ENCODE measurements at places on chromosomes 1 and 21. TPM values are rescaled to one million over a fixed set of nuclear protein-coding genes. Genes with fewer than 3 reads are reported as not detected.

The SH2D5 gene
- 0.07 TPM for total RNA-seq

DNA sequence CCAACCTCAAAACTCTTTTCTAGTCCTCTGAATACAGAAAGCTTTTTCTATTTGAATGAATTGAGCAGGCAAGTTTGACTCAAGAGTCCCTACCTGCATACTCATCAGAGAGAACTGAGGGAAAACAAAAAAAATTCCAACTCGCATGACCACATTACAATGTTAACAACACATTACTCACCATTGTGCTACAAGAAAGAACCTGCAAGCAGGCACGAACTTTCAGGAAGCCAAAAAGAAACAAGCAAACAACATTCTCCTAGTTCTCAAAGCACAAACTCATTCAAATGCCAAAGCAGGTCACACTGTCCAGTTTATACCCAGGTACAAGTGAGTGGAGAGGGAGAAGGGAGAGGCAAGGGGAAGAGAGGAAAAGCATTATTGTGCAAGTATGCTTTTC lies 14.6 kb downstream of the OTUD7B start:
- peaks cover 33% of the 10 kb centered on the region for H3K36me3 ChIP-seq
- no peak for DNase-seq
- no peak overlapping the region for H3K4me3 ChIP-seq

DNA sequence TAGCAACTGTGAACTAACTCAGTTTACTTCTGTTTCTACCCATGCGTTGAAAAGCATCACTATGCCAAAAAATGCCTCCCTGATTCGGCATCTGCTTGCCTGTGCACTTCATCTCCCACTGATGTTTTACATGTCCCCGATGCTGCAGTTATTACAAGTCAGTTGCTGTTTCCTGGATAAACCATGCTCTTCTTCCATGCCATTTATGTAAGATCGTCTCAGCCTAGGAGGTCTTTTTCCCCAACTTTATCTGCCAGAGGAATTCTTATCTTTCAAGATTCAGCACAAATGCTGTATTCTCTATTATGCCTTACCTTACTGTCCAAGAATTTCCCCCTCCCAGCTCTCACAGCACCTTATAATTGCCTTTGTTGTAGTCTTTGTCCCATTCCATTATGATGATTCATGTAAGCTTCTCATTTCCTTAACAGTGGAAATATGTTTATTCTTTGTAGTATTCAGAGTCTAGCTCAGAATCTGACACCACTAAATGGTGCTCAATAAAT lies 30.0 kb downstream of the PRKACB start:
- no peak overlapping the region for H3K4me3 ChIP-seq
- no peak overlapping the region for H3K27ac ChIP-seq
- no peak for DNase-seq
- H3K36me3 ChIP-seq, result no peaks in the 10 kb centered on the region
- H3K27me3 ChIP-seq, result no peaks in the 10 kb centered on the region

GRCh38 chr21:28436286-28436932 lies 556.3 kb downstream of the LTN1 start:
- no peak for DNase-seq
- no peaks in the 10 kb centered on the region for H3K27me3 ChIP-seq
- no peaks in the 10 kb centered on the region for H3K4me1 ChIP-seq
- no peak overlapping the region for H3K27ac ChIP-seq
- H3K4me3 ChIP-seq, result no peak overlapping the region
- no peaks in the 10 kb centered on the region for H3K36me3 ChIP-seq

DNA sequence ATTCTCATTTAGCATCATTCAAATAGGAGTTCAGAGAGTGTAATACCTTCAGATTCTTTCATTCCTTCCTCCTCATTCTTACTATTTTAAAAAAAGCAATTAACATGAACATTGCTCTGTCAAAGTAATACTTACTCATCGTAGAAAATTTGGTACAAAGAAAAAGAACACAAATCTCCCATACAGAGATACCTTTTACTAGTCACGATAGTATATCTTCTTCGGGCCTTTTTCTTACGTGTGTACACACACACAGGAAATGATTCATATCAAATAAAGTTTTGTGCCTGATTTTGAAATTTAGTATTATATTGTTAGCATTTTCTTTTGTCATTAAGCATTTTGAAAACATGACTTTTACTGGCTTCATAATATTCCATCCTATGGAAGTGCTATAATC lies 52.9 kb downstream of the NCF2 start:
- H3K4me1 ChIP-seq, result peaks cover 6% of the 10 kb centered on the region
- DNase-seq, result no peak
- peaks cover 50% of the 10 kb centered on the region for H3K36me3 ChIP-seq
- peak overlapping the region; percentile 73 for H3K27ac ChIP-seq

DNA sequence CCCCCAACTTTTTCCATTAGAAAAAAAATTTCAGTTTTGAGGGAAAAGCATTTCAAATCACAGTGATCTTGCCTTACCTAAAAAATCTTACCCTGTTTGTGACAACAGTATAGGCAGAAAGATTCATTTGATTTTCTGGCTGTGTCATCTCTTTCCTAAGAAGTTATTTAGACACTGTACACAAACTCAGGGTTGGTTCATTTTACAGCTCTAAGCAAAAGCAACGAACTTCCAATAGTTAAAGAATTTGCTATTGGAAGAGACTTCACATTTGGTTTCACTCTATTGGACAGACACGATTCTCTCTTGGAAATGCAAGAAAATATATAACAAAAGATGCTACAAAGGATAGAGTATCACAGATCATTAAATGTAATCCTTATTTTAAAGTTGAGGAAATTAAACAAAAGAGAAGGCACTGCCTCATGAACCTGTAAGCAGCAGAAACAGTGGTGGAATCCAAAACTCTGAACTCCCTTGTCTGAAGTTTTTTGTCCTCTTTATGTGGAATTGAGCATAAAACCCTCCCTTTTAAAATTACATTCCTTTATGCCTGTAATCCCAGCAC lies 20.8 kb downstream of the EYA3 start:
- DNase-seq, result no peak
- H3K27ac ChIP-seq, result no peak overlapping the region
- H3K27me3 ChIP-seq, result no peaks in the 10 kb centered on the region
- peaks cover 29% of the 10 kb centered on the region for H3K4me1 ChIP-seq
- no peak overlapping the region for H3K4me3 ChIP-seq
- peaks cover 4% of the 10 kb centered on the region for H3K36me3 ChIP-seq

All from activated CD4-positive, alpha-beta memory T cell treated with anti-CD3 and anti-CD28 coated beads for 36 hours (primary cell).